ENCODE measurements at places on chromosomes 7 and 10.

DNA sequence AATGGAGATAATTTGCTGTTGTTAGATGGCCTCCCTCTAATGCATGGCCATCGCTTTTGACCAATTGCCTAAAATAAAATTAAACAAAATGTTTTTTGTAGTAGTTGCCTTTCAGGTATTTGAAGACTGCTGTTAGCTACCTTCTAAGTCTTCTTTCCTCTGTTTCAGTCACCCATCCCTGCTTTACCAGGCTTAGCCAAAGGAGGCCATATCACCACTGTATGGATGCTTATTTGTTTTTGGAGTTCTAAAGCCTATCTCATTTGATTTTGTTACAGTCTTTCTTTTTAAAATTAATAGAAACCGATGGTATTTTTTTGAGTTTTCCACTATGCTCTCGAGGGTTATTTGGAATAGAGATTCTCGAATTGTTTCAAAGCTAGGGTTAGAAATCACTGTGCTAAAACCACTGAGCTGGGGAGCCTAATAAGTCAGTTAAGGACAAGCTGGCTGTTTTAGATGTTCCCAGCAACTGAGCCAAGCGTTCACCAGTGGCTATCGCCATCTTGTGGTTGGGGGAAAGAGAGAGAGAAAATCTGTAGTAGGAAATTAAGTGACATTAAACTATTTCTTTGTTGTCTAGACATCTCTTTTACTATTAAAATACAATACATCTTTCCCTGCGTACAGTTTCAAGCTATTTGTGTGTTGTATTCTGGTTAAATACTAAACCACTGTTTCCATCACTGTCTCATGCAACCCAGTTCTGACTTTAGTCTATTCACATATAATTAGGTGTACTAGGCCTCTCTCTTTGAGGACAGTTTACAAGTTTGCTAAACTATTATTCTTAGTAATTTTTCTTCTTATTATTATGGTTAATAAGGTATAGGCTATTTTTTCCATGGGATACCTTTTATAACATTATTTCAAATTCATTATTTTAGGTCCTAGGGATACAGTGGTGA, 52.2 kb downstream of the GPR158 start:
- DNase-seq, result peak; percentile 33

- no peak for DNase-seq
These were observed 136.6 kb downstream of the SPAG6 start for GRCh38 chr10:22481687-22482539.

DNA sequence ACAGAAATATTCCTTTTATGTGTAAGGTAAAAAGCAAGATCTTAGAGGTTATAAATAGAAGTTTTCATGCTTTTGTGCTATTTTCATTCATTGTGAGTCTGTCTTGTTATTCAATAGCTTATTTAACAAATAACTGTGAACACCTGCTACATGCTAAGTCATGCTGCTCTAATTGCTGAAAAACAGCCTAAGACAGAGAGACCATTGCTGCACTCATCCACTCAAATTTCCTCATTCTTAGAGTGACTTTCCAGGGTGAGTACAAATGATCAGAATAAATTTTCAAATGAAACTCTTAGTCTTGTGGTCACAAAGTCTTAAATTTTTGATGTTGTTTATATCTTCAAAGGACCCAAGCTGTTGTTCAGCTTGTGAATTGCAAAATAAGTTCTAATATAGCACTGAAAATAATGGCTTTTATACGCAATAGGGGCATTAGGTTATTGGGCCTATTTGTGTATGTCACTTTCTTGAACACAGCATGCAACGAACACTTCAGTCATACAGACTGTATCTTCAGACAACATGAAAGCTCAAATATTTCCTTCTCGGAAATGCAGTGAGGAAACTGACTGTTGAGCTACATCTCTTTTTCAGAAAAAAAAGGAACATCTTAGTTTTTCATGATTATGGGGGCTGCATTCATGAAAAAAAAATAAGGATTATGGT, 247.9 kb upstream of the PCDH15 start:
- no peak for DNase-seq

DNA sequence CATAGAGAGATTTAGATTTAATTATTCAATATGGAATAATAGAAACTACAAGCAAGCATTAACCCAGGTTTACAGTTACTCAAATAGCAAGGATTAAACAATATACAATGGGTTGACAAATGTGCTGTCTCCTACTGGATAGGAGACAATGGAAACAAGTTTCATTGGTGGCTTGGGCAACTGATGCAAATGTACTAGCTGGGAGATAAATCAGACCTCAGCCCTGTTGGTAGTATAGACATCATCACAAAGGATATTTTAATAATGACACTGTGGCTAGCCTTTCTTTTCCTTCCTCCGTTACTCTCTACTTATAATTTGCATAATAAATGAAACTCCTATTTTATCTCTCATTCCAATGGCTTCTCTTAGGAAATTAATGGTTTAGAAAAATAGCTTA, 96.5 kb upstream of the DKK1 start:
- no peak for DNase-seq

DNA sequence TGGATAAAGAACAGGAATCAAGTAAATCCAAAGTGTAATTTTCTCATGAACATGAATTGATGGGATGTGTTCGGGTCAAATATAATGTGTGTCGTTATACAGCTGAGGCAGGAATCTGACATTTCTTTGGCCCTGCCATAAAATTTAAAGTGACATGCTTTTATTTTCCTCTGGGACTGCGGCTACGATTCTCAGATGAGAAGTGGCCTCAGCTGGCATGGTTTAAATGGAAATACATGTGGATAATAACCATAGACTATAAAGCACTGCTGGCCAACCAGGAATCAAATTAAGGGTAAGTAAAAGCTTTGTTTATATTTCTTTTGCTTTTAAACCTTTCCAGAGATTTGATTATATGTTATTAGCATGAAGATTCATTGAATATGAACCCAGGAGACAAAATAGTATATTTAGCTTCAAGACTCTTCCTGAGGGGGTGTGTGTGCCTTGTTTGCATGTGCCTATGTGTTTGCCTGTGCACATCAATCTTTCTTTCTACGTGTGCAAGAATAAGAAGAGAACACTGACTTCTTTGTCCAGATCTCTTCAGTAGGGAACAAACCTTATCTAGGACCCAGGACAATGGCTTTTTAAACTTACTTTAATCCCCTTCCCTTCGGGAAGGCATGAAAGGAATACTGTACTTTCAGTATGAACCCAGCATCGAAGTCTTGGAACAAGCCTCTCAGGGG, 629.0 kb upstream of the PFKP start:
- no peak for DNase-seq

GRCh38 chr10:77638321-77639101, 903 bp upstream of the KCNMA1 start:
- DNase-seq, result peak; percentile 59

- no peak for DNase-seq
These were observed 295.0 kb upstream of the IGFBP3 start for GRCh38 chr7:46215987-46216567.

GRCh38 chr10:132642732-132643008, 105.1 kb downstream of the INPP5A start:
- DNase-seq, result no peak

DNA sequence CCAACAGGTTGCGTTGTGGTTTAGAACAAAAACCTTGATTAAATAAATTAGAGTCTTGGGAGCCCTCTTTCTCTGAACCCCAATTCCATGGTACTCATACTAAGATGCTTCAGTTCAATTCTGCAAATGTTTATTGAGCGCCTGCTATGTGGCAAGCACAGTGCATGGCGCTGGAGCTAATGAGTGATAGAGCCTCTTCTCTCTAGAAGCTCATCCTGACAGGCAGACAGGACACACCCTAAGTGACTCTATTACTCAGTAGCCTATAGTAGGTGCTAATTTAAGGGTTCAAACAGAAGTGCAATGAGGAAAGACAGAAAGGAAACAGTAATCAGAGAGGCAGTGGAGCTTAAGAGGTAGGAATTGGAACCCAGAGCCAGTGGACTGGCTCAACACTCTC, 124.4 kb upstream of the C7orf33 start:
- no peak for DNase-seq

GRCh38 chr7:4241791-4242190, 440.3 kb upstream of the FOXK1 start:
- DNase-seq, result no peak

DNA sequence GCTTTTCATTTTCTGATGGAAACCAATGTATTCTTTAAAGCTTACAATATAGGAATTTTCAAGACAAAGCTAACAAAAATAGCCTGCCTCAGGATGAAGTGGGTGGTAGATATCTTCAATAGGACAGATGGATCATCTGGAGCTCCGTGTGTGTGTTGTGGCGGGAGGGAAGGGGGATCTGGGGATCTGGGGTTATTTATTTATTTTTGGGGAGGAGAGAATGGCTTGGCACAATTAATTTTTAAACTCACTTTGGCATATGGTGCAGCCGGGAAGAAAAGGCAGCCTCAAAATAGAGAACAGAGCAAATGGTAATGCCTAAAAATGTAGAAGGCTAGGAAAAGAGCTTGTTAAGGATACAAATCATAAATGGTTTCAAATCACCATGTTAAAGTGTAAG, 11.6 kb upstream of the ABLIM1 start:
- DNase-seq, result no peak

- no peak for DNase-seq
These were observed 220.3 kb downstream of the SNX13 start for GRCh38 chr7:17719998-17720397.

DNA sequence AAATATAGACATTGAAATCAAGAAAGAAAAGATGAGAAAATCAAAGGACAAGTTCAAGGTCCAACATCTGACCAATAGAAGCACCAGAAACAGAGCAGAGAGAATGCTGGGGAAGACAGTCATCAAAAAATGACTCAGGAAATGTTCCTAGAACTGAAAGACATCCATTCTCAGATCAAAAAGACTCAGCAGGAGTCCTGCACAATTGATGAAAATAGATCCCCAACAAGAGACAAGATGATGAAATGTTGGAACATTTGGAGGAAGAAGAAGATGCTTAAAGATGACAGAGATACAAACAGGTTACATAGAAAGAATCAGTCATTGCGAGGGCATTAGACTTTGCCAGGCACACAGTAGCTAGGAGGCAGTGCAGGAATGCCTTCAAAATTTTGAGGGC, 30.0 kb upstream of the EIF5AL1 start:
- DNase-seq, result no peak

DNA sequence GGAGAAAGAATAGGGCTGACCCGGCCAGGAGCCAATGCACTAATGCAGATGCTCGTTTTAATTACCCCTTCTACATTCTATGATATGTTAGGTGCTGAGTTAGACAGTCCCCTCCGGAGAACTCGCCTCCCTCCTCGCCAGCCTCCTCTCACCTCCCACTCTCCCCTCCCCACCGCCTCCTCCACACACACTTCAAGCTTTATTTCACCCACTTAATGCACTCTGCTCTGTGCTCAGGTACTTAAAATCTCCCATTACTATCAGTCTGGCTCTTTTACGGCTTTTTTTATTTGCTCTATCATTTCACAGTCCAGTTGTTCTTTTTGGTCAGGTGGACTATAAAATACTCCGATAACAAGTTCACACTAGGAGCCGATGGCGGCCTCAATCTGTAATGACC, 231.6 kb downstream of the TEX36 start:
- no peak for DNase-seq

DNA sequence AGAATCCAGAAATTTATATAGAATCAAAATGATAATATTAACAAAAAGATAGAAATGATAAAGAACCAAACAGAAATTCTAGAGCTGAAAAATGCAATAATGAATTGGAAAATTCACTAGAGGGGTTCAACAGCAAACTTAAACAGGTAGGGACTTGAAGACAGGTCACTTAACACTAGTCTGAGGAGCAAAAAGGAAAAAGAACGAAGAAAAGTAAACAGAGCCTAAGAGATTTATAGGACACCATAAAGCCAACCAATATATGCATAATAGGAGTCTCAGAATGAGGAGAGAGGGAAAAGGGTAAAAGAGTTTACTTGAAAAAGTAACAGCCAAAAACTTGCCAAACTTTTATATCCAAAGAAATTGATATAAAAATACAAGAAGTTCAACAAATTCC, 44.3 kb upstream of the RET start:
- DNase-seq, result no peak

- no peak for DNase-seq
These were observed 12.2 kb downstream of the LIPF start for GRCh38 chr10:88676283-88677060.

DNA sequence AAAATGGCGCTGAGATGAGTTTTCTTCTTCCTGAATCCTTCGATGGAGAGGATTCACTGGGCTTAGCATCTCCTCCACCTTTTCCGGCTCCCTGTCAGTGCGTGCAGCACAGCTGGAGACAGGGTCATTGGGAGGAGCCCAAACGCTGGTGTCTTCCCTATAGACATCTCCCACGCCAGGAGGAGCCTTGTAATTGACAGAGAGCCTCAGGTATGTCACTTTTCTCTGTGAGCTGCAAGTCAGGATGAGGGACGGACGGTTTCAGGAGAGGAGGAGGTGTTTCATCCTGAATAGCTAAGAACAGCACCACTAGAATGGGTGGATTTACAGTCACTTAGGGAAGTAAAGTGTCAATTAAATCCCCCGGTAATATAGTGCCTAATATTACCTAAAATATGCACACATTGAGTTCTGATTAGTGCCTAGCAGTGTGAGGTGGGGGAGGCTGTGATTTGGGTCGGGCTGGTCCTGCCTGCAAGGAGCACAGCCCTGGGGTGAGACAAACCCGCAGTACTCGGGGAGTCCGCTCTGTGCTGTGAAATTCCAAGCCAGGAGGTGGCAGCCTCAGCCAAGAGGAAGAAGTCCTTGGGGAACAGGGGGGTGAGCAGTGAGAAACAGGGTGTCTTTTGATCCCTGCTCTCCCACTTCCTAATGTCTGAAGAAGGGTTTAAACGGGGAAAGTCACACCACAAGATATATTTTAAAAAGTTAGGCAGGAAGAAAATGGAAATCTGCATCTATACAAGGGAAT, 28.2 kb downstream of the IL15RA start:
- DNase-seq, result peak; percentile 51

- DNase-seq, result peak; percentile 98
These were observed 517.5 kb upstream of the GALNT17 start for GRCh38 chr7:70614237-70615045.

GRCh38 chr7:23938215-23938614, 228.2 kb downstream of the STK31 start:
- no peak for DNase-seq

- DNase-seq, result no peak
These were observed 176.4 kb downstream of the CCDC71L start for GRCh38 chr7:106484562-106484961.

- DNase-seq, result no peak
These were observed 90.5 kb downstream of the EZH2 start for GRCh38 chr7:148793590-148793989.

GRCh38 chr10:89306434-89307268, 4.8 kb downstream of the IFIT2 start:
- DNase-seq, result no peak

DNA sequence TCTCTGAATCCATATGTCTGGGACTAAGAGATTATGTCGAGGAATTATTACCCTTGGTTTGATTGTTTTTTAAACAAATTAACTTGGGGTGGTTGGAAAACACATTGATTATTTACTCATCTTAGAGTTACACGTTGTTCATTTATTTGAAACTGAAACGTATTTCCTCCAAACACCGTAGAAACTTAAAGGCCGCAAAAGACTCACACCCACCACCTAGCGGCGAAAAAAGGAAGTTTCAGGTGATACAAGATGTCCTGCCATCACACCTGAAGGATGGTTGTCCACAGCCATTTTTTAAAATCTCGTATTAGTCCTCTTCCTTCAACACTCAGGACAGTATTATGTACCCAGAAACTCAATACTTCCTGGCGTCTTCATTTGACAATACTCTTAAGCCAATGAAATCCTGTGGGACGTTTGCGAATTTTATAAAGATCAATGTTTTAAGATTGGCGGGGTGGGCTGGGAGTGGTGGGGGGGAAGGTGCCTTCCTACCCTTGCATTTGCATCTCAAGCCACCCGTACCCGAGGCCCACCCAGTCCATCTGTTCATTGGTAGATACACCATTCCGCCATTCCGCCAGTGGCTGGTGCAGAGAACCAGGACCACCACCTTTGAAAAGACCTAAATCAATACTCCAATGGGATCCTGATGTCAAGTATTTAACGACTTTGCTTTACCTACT, 1.4 kb upstream of the LCOR start:
- peak; percentile 57 for DNase-seq
